Stimulated activated naive CD4-positive, alpha-beta T cell treated with Interleukin-2 at 50 U/mL for 16 hours (primary cell): ENCODE measurements at places on chromosomes 1 and 21.

DNA sequence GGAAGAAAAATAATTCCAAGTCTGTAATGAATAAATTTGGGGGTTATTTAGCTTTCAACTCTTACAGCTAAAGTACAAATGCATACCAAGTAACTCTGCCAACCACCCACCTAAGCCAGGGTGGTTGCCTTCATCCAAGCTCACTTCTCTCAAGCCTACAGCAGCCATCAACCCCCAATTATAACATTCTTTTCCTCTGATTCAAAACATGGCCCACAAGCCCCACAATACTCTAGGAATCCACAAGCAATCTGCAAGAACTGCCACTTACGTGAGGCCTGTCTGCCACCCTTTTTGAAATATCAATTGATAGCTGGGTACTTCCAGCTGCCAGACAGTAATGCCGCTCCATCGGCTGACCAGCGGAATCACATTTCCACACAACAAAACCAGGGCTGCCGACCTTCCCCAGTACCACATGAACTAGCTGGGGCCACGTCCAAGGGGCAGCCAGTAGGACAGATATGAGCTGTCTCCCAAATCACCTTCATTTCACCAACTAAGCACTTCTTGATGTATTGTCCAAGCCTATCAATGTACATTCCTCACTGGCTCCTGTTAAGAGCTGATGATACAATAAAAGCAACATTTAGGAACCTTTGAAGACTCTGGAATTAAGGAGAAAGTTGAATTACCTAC lies 3.2 kb downstream of the LBR start:
- DNase-seq: no peak

DNA sequence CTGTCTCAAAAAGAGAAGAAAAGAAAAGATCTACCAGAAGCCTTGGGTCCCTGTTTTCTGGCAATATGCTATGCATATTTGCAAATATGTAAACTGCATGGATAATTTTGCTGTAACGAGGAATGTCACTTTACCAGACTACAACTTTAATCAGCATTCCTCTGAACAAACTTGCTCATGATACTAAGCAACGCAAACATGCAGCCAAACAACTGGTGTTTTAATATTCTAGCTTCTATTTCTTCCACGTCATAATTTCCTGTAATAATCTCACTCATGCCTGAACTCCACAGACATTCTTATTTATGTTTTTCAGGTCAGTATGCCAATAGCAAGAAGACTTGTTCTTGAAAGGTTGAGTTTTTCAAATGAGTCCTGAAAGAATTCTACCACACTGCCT lies 114.1 kb downstream of the SIM2 start:
- DNase-seq: no peak

DNA sequence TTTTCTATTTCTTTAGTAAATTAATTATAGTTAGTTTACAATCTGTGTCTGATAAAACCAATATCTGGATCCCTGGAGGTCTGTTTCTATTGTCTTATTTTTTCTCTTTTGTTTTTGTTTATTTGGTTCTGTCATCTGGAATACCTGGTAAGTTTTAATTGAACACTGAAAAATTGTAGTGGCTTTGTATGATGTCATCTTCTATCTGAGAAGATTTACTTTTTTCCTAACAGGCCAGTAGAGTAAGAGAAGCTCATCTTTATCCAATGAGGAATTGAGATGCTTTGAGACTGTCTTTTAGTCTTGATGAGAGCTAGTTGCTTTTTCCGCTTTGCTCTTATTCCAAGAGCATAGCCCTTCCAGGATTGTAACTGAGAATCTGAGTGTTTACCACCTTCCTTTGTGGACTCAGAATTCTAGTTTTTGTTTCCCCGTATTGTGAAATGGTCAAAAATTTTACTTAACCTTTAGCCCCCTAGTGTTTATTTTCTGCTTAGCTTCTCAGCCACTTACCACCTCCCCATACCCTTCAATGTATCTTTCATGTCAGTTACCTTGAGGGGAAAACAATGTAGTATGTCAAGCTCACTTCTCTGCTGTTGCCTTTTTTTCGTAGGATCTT lies 25.0 kb downstream of the PTGFRN start:
- no peak for DNase-seq

- no peak for DNase-seq
Measured at GRCh38 chr21:35633501-35633900, 426.8 kb downstream of the SETD4 start.

DNA sequence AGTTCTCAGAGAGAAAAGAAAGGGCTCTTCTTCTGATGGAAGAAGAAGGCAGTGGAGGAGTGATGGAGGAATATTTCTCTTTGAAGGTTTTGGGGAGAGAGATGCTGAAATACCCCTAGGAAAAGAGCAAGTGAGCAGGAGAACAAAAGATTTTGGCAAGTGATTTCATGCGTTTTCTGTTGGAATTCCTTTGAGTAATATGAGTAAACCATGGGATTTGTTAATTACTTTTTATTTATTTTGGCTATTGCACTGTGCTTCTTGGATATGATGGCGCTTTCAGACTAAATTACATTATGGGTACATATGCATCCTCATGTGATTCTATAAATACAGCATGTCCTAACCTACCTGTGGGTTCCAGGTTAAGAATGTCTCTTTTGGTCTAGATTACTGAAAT lies 210.1 kb upstream of the PTGFR start:
- DNase-seq: no peak

GRCh38 chr1:96416701-96417444 lies 304.7 kb upstream of the PTBP2 start:
- DNase-seq: no peak

DNA sequence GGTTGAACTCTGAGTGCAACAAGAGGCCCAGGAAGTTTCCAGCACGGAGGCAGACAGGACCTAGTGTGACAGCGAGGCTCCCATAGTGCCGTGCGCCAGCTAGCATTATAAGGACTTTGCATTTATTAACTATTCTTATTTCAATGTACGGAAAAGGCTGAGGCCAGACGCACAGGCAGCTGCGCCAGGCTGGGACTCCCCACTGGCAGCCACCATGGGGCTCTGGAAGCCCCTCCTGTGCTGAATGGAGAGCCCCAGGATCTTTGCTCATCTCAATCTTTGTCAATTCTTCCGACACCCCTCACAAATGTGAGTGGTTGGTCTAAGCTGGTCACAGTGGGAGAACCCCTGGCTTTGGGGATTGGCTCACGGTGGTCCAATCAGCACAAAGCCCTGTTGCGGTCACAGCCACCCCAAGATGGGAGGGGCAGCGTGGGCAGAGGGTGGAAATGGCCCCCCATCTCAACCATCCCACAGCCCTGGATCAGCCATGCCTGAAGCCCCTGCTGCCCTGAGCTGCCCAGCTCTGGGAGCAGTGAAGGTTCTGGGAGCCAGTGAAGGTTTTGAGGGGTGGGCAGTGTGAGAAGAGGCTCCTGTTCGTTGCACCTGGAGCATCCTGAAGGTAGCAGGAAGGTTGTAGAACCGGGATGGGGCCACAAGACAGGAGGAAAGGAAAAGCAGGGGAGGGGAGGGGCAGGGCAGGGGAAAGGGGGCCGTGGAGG lies 59.5 kb upstream of the ADARB1 start:
- DNase-seq: no peak

- DNase-seq: no peak
Measured at GRCh38 chr1:59703918-59704378, 110.8 kb upstream of the HOOK1 start.

DNA sequence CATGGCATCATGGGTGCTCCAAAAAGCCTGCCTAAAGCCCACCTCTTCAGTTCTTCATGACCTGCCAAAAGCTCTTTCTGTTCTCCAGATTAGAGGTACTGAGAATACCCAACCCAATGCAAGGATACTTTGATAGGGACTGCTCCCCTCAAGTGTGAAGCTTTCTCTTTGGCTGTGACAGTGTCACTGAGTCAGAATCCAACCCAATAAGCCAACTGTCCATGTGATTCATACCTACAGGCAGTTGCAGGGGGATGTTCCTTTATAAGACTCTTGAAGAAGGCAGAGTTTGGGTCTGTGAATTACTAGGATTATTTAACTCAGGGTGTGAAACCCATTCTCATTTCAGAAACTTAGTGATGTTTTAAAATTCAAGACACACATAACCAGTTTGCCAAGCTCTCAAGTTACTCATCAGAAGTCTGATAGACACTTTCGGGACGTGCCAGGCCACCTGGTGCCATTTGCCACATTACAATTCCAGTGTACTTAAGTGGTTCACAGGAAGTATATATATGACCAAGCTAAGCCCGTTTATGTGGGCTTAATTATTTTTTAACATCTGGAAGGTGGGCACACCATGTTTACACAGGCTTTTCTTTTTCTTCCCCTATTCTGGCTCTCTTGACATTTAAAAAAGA lies 265.8 kb downstream of the NFIA start:
- no peak for DNase-seq

DNA sequence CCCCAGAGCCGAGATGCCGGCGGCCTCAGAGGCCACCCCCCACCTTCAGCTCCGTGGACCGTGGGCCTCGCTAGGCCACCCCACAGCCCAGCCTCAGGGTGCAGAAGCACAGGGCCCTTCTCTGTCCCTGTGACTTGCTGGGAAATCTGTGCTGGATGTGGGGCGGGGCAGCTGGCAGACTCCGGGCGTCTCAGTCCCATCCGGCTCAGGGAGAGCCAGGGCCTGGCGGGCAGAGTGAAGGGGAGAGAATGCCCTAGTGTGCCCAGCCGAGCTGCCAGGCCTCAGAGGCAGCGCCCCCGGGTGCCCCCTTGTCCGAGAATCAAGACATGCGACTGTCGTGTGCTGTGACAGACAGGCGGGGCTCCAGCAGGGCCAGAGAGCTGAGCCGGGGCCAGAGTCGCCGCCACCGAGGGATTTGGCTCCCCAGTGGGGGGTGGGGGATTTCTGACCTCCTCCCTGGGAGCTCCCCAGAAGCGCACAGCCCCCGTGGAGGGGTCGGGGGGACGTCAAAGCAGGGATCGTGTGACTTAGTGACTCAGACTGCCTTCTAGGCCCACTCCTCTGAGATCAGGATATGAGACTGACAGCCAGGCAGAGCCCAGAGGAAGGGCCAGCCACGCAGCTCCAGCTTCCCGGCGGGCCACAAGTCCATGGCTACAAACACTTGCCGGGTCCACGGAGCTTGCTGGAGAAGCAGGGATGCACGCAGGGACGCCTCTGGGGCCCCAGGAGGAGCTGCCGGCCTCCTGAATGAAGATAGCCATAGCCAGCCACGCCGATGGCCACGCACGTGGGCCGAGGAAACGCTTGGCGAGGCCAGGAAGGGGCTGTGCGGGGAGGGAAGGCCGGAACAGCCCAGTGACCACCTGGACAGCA lies 11.9 kb downstream of the COL6A1 start:
- DNase-seq: no peak

- DNase-seq: no peak
Measured at GRCh38 chr1:114574365-114574764, 7.0 kb downstream of the BCAS2 start.

DNA sequence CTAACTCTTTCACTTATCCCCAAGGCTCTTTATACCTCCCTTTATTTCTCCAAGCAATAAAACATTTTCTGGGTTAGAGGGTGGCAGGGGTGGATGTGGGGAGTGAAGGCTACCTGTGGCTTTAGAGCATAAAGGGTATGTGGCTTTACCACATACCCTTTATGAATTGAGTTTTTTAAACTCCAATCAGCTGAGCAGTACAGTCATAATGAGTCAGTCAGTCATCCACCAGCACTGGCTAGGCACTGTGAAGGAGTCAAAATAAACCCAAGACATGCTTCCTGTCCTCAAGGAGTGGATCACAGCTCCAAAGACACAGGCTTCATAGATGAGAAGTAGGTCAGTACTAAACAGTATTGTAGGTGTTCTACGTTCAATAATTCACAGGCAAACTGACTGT lies 2.6 kb upstream of the TDRD10 start:
- no peak for DNase-seq

DNA sequence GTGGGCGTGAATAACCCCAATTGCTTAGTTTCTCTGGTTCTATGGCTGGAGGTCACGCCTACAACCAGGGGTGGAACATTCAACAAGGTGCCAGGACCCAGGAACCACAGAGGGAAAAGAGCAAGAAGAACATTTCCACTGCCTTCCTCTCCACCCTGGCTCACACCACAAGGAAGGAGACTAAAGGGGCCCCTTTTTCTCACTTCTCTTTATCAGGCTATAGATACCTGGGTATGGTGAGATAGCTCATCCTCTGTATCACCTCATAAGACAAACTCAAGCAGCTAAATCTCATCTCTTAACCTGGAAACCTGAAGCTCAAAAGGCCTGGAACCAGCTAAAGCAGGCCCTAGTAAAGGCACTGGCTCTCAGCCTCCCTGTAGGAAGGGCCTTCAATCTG lies 438.8 kb upstream of the OLFM3 start:
- DNase-seq: no peak

DNA sequence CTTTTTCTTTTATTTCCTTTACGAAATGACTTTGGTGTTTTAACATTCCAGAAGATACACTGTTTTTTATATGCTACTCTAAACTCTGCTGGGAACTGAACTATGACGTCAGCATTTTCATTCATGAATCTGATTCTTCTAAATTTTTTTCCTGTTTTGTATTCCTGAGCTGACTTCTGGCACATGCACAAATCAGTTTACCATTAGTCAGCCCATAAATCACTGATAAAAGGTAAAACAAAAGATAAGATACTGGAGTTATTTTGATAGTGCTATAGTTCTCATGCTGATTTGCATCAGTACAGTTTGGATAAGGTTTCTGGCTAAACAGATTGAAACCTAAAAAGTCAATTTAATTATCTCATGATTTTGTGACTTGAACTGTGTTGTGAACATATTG lies 10.4 kb downstream of the CAMTA1 start:
- no peak for DNase-seq

DNA sequence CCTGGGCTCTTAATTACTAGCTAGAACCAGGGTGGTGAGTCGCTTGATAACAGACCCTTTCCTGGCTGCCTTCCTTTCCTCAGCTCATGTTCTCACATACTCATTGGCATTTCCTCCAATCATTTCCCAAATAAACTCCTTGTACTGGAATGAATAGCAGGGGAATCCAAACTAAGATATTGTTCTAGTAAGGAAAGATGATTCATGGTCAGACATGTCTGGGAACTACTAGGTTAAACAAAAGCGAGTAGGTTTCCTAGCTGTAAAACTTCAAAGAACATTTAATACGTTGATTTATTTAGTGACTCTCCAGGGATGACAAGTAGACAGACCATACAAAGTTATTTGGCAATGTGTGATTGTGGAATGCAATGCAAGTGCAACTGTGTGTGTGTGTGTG lies 121.2 kb upstream of the KCNJ6 start:
- DNase-seq: no peak

DNA sequence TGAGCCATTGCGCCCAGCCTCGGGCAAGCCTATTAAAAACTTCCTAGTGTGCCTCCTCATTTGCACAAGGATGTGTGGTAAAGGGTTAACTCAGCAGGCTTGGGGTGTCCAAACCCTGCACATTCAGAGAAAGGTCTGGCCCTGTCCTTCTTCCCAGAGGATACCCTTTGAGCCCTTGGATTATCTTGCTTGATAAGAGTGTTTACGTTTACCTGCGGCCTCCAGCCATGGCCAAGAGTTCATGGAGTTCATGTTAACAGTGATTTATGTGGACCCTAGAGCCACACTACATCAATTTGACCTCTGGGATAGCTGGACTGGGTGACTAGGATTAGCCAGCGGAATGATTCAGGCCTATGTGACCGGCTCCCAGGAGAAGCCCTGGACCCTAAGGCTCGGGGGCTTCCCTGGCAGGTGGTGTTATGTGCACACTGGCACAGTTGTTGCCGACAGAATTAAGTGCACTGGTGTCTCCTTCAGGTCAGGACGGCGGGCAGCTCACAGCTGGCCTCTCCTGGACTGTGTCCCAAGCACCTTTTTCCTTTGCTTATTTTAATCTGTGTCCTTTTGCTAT lies 7.7 kb upstream of the TCP10L start:
- DNase-seq: no peak

GRCh38 chr1:116224561-116224960 lies 113.4 kb downstream of the MAB21L3 start:
- no peak for DNase-seq
